ENCODE measurements at places on chromosomes 7 and 10. TPM values are rescaled to one million over a fixed set of nuclear protein-coding genes. Genes with fewer than 3 reads are reported as not detected.

GRCh38 chr7:12805518-12805928, 118.1 kb downstream of the ARL4A start:
- H3K36me3 ChIP-seq: no peaks in the 10 kb centered on the region
- no peak for DNase-seq
- no peak overlapping the region for H3K4me3 ChIP-seq
- no peak overlapping the region for H3K27ac ChIP-seq
- no peaks in the 10 kb centered on the region for H3K27me3 ChIP-seq

GRCh38 chr10:83274088-83274487, 865.2 kb upstream of the GHITM start:
- no peaks in the 10 kb centered on the region for H3K27me3 ChIP-seq
- no peak overlapping the region for H3K4me3 ChIP-seq
- no peak for DNase-seq

GRCh38 chr7:75971309-75971960, 23.0 kb downstream of the TMEM120A start:
- H3K4me1 ChIP-seq: peaks cover 55% of the 10 kb centered on the region
- peaks cover 10% of the 10 kb centered on the region for H3K36me3 ChIP-seq
- H3K4me3 ChIP-seq: no peak overlapping the region
- peak overlapping the region; percentile 59 for H3K27ac ChIP-seq

Gene ING3
- total RNA-seq: 9.9 TPM

Gene ZNF138
- total RNA-seq: 3.1 TPM

DNA sequence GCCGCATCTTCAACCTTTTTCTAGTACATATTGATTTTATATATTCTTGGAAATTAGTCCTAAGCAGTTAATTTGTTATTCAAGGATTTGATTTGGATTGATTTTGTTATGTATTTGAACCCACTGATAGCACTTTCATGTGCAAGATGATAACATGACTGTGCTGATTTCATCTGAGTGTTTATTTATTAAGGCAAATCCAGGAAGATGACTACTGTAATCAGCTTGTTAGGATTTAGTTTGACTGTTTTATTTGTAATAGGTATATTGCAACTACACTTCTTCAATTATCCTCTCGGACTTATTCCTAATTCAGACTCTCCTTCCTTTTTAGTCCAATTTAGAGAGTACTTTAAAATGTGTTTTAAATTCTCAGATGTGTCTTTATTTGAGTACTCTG, 75.1 kb upstream of the PRKG1 start:
- peaks cover 20% of the 10 kb centered on the region for H3K4me1 ChIP-seq
- H3K4me3 ChIP-seq: no peak overlapping the region
- H3K27ac ChIP-seq: no peak overlapping the region
- no peaks in the 10 kb centered on the region for H3K36me3 ChIP-seq

GRCh38 chr7:98079891-98080648, 26.6 kb upstream of the LMTK2 start:
- H3K4me1 ChIP-seq: no peaks in the 10 kb centered on the region
- DNase-seq: no peak
- no peaks in the 10 kb centered on the region for H3K36me3 ChIP-seq

DNA sequence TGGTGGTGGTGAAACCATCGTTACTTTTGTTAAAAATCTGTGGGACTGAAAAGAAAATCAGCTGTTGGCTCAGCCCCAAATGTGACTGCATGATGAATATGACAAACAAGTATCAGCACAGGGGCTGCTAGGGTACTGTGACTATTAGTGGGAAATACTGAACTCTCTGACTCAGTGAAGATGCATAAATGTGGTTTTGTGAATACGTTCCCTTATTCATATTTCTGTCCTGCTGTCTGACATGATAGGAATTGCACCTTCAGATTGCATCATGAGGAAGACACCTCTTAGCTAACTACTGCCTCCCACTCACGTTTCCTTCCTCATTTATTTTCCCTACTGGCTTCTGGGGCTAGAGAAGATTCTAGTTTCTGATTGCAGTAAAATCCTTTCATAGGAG, 1.4 kb downstream of the CLEC5A start:
- H3K4me1 ChIP-seq: no peaks in the 10 kb centered on the region
- no peak for DNase-seq
- no peak overlapping the region for H3K4me3 ChIP-seq
- no peaks in the 10 kb centered on the region for H3K36me3 ChIP-seq
- H3K27me3 ChIP-seq: no peaks in the 10 kb centered on the region
- no peak overlapping the region for H3K27ac ChIP-seq

Measured in right atrium auricular region (tissue), 2 donors.